Fibroblast of skin of left quadriceps (primary cell): ENCODE measurements at places on chromosomes 3 and 15.

- no peak for DNase-seq
Measured at GRCh38 chr3:76293856-76294255, 508.5 kb upstream of the ZNF717 start.

- no peak for DNase-seq
Measured at GRCh38 chr3:25781758-25782594, 1.3 kb downstream of the NGLY1 start.

DNA sequence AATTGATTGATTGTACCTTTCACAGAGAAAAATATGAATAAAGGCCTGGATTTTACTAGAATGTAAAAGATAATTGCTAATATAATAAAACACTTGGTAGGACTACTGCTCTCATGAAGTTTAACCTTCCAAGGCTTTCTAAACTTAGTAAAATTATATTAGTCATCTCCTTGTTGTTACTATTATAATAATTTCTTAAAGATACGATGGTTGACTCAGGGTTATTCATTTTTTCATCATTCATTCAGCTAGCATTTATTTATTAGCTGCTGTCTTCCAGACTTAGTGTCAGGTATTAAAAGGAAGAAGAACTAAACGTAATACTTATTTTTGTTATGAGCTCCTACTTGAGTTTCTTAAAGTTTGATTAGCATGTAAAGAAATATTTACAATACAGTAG, 771.6 kb upstream of the NR2F2 start:
- DNase-seq, result no peak

DNA sequence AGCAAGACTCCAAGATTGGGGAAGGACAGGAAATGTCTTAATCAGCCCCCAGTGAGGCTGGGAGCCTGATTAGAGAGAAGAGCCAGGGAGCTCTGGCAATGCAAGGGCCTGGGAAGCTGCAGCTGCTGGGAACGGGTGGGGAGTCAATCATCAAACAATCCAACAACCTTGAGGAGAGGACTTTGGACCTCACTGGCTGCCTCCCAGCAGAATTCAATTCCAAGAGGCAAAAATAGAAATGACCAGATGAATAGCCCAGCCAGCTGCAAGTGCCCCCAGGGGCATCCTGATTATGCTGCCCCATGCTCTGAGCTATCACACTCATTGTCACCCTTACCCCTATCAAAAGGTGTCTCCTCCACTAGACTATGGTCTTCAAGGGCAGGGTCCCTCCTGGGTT, 6.1 kb upstream of the HOMER2 start:
- no peak for DNase-seq

DNA sequence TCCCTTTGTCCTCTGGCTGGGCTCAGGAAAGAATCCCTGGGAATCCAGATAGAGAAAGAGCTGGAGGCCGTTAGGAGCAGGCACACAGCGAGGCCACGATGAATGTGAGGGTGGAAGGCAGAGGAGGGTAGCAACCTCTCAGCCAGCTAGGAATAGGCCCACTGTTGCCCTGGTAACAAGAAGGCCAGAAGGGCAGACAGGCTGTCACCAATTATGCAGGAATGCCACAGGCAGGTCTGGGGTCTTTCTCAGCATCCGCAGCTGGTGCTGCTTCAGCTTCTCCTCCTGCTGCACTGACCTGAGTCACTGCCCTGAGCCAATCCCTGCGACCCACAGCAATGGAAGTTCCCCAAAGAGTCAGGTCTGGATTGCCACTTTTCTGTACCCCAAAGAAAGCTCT, 62.8 kb upstream of the C3orf80 start:
- no peak for DNase-seq

GRCh38 chr15:91118817-91119590, 18.9 kb downstream of the SV2B start:
- no peak for DNase-seq

DNA sequence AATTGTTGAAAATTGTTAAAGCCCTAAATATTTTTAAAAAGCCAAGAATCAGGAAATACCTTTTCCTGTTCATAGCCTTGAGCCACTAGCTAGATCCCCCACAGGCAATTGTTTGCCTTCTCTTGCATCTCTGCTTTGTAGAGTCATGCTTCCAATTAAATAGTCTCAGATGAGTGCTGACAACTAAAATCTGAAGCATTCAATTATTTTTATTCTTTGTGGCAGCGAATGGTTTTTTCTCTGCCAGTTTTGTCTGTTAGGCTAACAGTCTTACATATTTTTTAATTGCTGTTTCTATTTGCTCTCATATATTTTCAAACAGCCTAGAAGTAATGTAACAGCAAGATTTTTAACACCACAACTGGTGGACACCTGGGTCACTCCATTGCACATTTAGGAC, 277.1 kb upstream of the GBE1 start:
- DNase-seq, result peak; percentile 61

GRCh38 chr3:42247576-42248027, 18.4 kb downstream of the CCK start:
- DNase-seq, result peak; percentile 25

GRCh38 chr15:62782071-62782841, 260.3 kb upstream of the TPM1 start:
- DNase-seq, result peak; percentile 65

GRCh38 chr3:127456471-127457093, 134.0 kb downstream of the TPRA1 start:
- DNase-seq, result peak; percentile 10

GRCh38 chr3:196868297-196868661, 559 bp downstream of the SENP5 start:
- DNase-seq, result no peak

DNA sequence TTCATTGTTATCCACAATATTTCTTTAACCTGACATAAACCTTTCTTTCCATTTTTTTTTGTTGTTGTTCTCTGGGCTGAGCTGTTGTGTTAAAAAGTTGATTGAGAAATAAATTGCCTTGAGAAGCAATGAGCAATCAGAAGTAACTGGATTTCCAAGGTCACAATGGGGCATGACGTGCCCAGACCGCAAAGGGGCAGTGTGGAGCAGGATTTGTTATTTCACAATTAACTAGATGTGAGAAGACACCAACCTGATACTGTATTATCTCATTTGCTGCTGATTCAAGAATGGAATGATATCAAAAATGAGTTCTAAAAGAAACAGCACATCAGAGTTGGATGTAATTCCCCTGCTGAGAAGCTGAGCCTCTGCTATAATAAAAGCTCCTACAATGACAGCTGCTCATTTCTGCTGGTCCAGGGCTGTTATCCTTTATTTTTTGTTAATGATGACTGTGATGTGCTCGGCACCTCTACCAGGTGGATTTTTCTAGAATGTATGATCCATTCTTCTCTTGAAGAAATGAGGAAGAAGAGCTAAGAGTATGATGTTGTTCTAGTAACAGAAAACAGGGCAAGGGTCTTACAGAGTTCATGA, 28.1 kb downstream of the CPNE4 start:
- no peak for DNase-seq
